Head of caudate nucleus (tissue), 42 donors: ENCODE measurements at places on chromosomes 5 and 9.

DNA sequence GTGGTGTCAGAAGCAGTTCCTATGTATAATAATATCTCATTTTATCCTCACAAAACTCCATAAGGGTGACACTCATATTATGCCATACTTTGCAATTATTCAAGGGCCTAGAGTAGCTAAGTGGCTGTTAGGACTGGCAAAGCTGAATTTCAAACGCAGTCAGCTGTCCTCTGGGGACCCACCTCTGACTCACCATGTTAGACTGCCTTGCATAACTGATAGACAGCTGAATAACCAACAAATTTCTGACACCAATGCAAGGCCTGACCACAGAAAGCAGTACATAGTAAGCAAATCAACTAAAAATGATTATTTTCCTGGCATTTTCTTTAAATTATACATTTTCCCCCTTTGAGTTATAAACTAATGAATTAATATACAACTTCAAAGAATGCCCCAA lies 251.6 kb upstream of the PTGER4 start:
- DNase-seq: no peak

DNA sequence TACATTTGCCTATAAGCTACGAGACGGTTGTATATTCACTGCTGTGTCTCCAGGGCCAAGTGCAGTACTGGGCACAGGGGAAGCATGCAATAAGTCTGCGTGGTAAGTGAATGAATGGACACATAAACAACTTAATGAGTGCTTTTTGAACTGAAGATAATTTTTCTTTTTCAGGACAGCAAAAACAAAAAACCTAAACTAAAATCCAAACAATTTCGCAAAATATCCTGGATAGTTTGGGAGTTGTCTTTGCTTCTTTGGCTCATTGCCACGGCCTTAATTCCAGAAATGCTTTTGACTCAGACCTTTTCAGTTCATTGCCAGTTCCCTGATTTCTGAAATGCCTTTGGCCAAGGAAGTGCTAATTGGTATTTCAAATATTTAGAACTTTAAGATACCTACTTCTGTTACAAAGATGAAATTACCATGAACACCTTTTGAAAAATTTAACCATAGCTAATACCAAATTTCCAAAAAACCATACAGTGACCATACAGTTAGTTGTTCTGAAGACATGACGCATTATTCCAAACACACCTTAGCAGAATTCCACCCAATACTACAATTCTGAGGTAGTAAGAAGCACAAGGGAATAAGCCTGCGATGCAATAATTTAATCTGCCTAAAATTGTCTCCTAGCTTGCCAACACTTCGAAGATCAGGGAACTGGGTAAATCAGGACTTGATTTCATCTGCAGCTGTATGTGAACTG lies 42.8 kb downstream of the TEK start:
- no peak for DNase-seq

DNA sequence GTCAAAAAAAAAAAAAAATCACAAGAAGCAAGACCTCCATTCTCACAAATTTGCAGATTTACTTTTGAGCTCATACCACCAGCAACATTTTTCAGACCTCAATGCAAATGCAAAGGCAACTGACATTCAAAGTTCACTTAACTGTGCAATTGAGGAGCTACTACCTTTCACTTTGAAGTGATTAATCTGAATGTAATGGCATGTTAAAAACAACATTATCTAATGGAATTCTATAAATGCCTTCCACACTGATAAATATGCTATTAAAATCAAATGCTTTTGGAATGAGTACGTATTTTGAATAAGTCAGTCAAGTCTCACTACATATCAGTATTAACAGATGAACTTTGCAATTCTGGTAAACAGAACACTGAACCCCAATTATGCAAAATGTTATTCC lies 32.3 kb downstream of the UBQLN1 start:
- DNase-seq: no peak

DNA sequence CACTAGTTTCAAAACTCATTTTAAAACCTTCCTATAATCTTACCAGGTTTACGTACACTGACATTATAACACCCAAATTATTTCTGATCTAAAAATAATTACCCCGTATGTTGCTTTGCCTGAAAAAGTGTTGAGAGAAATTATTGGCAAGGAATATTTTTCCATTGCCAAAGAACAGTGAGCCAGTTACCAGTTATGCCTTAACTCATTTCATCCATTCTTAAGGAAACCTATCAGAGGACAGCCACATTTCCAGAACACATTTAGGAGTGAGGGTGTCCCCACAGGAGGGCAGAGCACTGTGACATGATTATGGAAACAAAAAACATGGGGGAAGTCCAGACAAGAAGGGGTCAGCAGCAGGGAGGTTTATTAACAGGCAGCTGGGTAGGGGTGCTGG lies 52.2 kb downstream of the GABBR2 start:
- DNase-seq: no peak

DNA sequence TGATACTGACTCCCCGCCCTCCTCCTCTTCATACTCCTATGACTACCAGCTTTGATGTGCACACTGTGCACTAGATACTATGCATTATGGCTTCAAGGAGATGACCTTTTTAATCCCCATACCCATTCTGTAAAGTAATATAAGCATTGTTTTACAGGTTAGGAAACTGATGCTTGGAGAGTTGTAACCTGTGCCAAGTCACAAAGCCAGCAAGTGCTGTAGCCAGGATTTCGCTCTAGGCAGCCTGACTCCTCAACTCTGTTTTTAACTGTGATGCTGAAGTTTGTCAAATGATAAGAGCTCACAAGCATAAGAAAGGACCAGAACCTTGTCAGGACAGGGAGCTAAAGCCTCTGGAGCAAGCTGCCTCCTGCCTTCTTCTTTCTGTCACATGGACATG lies 461.3 kb downstream of the TMEM232 start:
- no peak for DNase-seq

DNA sequence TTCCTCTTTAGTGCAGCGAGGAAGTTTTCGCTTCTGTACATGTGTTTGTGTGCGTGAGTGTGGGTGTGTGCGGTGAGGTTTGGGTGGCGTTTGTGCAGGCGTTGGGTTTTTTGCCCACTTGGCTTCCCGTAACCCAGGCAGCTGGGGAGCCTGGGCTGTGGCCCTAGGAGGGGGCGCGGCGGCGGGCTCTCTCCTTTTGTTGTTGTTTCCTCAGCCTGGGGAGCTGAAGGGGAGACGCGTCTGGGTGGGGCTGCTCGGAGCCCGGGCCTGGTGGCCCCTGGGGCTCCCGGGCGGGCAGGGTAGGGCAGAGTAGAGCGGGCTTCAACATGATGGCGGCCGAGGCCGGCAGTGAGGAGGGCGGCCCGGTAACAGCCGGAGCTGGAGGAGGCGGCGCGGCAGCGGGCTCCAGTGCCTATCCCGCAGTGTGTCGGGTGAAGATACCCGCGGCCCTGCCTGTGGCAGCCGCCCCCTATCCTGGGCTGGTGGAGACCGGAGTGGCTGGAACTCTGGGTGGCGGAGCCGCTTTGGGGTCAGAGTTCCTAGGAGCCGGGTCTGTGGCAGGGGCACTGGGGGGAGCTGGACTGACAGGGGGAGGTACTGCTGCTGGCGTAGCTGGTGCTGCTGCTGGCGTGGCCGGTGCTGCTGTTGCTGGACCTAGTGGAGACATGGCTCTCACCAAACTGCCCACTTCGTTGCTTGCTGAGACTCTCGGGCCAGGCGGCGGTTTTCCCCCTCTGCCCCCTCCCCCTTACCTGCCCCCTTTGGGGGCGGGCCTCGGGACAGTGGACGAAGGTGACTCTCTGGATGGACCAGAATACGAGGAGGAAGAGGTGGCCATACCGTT lies 665 bp downstream of the RASA1 start:
- DNase-seq: peak; percentile 87

GRCh38 chr9:2613730-2614271 lies 7.8 kb upstream of the VLDLR start:
- DNase-seq: no peak

DNA sequence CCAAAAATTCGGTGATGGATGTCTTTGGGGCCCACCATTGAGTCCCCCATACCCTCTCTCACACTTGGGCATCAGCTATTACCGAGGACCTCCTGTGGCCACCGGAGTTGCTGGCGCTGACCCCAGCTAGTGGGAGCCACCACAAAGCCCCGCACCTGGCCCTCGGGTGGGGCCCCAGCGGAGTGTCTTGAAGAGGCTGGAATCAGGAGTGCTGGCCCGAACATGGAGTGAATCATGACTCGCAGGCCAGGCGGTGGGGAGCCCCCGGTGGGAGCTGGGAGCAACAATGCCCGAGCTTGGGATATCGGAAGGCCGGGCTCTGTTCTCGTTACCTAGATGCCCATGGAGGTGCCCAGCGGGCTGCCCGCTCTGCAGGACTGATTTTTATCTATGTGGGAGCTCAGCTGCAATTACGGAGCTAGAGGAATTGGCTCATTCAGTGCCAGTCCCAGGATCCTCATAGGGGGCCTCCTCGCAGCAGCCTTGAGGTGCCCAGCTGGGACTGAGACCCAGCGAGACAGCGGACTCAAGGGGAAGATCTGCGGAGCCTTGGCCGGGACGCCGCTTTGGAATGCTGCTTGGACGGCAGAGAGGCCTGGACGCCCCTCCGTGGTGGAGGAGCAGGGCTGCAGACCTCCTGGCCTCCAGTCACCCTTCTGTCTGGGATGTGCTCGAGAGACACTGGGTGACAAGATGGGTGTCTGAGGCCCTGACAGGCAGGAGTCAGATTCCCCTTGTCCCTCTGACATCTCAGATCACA lies 70.8 kb downstream of the PSMB7 start:
- no peak for DNase-seq

DNA sequence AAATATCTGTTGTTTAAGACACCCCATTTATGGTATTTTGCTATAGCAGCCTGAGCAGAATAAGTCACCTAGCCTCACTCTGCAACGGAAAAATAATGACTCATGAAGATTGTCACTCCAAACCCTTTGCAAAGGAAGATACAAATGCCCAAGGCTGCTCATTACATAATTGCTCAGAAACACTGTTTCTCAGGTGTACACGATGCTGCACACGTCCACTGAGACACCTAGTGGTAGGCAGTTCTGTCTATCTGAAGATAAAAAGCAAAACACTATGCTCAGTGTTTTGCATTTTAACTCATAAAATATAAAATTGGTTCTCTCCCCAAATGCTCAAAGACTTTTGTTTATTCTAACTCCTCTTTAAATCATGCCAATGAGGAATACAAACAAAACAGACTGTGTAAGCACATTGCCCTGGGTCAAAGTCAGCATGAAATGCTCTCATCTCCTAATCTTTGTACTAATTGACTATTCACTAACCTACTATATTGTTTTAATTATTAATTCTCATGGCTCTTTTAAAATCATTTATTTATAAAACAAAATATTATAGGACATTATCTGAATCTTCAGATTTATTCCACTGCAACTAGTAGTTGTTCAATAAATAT lies 7.7 kb upstream of the TSLP start:
- DNase-seq: peak; percentile 15

GRCh38 chr5:141876628-141877355 lies 1.4 kb downstream of the PCDH1 start:
- DNase-seq: peak; percentile 56

DNA sequence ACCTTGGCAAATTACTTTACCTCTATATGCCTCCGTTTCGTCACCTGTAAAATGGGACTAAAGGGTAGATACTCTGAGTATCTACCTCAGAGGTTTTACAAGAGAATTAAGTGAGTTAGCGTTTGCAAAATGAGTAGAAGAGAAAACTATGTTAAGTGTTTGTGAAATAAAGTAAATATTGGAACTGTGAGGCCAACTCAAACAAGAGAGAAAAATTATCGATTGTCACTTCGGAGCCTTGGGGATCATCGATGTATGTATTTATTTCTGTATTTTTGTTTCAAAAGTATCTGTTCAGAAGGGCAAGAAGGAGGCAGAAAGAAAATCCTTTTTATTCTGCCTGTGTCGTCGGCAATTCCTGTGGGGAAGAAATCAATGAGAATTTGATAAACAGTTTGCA lies 25.8 kb upstream of the C5orf58 start:
- DNase-seq: no peak

DNA sequence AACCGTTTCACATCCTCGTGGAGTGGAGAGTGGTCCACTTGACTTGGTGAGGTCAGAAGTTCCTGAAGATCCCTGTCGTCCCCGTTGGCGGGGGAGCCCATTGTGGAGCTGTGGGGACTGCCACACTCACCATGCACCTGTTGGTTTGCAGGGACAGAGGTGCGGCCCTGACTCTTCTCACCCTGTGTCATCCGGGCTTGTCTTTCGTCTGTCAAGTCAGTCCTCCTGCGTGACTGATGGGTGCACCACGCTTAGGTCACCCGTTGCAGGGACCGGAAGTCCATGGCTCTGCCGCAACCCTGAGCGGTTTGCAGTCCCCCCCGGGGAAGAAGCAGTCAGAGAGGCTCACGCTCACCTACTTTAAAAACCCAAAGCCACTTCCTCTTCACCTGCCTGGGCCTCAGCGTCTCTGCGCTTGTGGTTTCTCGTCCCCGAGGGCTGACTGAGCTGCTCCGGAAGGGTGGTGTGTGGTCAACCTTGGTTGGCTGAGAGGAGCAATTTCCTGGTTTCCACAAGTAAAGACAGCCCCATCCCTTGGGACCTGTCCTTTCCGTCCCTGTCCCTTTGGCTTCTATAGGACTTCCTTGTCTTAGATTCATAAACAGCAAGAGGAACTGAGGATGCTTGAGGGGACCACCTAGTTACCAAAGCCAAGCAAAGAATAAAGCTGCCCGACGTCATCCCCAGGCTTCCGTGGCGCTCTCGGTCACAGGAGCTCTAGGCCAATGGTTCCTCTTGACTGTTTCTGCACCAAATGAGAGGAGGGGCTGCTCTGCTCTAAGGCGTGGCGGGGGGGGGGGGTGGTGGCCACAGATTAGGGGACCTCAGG lies 53.2 kb downstream of the USP20 start:
- DNase-seq: no peak

GRCh38 chr5:91390268-91390667 lies 7.2 kb upstream of the ARRDC3 start:
- no peak for DNase-seq

DNA sequence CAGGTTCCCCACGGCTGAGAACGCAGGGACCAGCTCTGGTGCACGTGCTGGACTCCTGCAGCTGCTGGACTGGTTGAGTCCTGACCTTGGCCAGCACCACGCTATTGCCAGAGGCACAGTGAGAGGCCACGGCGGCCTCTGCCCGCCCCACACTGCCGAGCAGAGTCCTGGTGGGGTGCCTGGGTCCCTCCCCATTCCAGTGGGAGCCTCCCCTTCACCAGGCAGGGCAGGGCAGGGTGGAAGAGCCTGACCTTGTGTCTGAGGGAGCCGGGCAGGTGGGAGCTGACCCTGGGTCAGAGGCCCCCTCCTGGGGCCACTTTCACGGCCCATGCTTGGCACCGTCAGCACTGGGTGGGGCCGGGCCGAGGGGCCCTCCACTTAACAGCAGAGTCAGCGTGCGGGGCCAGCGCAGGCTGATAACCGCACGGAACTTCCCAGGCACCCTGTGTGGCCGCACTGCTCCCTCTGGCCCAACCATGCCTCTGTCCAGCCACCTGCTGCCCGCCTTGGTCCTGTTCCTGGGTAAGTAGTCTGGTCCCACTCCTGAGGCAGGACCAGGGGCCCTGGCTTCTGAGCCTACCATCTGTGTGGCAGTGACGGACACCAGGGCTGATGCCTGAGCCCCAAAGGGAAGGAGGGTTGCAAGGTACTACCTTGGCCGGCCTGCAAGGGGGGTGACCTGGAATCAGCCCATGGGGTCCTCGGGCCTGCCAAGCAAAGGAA lies at the start of gene MAMDC4:
Gene MAMDC4 (plus strand): TSS at position 406 of the 723 bp plus-strand sequence. CDS start 71 bp downstream, at position 477.
- no peak for DNase-seq
